ENCODE measurements at places on chromosomes 16 and 17.
A peak's percentile ranks its signal among the peaks of the same experiment; 100 is the strongest.

GRCh38 chr17:31486351-31487062 lies 95.0 kb downstream of the RAB11FIP4 start:
- DNase-seq = no peak

GRCh38 chr16:4984174-4984990 lies 26.3 kb downstream of the SEC14L5 start:
- no peak for DNase-seq

GRCh38 chr16:88384222-88385111 lies 1.7 kb downstream of the ZNF469 start:
- DNase-seq = peak; percentile 12

DNA sequence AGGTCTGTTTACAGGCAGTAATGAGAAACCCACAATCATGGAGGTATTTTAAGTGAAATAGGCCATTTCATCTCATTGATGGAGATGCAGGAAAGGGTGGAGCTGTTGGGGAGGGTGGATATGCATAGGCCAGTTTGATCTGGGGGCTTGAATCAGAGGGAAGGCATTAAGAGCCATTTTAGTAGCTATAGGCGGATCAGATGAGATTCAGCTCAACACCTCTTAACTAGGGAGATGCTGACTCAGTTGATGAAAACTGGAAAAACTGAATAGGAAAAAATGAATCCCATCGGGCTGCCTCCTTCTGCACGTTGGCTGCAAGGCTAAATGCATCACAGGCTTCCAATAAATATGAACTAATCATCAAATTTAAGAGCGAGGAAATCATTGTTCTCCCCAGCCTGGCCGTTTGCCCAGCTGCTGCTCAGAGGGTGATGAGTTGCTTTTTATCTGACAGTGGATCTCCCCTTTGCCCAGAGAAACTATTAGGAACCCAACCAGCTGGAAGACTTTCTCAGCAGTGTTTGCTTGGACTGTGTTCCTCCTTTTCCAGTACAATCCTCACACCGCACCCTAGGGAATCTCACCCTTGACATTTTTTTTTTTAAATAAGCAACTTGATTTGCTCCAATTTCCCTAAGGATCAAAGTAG lies 149.6 kb downstream of the SOX9 start:
- no peak for DNase-seq

DNA sequence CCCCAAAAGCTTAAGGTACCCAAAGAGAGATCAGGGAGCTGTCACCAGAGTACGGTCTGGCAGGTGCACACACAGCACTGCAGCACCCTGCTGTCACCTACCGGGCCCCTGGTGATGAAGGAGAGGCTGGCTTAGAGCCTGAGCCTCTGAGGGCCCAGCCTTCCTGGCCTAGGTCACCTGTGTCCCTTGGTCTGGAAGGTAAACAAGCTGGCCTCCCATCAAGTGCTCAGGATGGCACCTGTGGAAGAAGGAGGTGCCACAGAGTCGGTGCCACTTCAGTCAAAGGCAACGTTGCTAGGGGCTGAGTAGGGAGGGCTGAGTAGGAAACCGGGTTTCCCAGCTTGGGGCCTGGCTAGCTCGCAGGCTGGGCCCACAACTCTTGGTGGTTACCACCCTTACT lies 70.7 kb downstream of the COG7 start:
- no peak for DNase-seq

GRCh38 chr16:83969771-83970429 lies 1.9 kb downstream of the NECAB2 start:
- DNase-seq = no peak

DNA sequence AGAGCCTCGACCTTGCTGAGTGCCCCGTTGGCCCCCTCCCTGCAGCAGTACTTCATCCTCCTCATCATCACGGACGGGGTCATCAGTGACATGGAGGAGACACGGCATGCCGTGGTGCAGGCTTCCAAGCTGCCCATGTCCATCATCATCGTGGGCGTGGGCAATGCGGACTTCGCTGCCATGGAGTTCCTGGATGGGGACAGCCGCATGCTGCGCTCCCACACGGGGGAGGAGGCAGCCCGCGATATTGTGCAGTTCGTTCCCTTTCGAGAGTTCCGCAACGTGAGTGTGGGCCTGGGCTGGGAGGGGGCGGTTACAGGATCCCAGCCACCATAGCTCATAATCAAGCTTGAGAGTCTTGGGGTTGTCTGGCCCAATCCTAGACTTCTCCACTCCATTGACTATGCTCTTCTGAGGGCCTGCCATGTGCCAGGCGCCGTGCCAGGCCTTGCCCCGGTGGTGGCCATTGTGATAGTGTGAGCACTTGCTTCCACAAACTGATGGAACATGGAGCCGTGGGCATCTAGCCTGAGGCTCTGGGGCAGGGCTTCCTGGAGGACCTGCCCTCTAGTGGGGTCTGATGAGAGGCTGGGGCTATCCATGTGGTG lies 39.7 kb downstream of the PSME3IP1 start:
- no peak for DNase-seq

- peak; percentile 80 for DNase-seq
Observed at GRCh38 chr17:42188749-42189650, 3.7 kb upstream of the HCRT start.

- DNase-seq = no peak
Observed at GRCh38 chr16:21267298-21267697, 10.8 kb downstream of the CRYM start.
